ENCODE measurements at places on chromosomes 16 and 17.
A peak's percentile ranks its signal among the peaks of the same experiment; 100 is the strongest.

DNA sequence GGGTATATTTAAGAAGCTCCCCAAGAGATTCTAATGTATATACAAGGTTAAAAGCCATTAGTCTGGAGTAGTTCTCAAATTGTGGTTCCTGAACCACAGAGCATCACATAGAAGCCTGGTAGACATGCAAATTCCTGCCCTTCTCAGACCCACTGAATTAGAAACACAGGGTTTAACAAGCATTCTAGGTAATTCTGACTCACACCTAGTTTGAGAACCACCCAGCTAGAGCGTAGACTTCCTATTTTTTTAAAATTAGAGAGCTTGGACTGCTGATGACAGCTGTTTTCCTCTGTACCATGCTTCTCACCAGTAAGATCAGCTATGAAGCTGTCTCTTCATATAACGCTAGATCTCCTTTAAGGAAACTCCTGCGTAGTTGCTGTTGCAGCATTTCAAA, 50.6 kb downstream of the HS3ST3B1 start:
- DNase-seq, result no peak

- no peak for DNase-seq
These were observed 117.2 kb downstream of the RBFOX1 start for GRCh38 chr16:7449808-7450207.

GRCh38 chr16:11183951-11184350, 72.1 kb downstream of the SOCS1 start:
- no peak for DNase-seq

GRCh38 chr17:50767446-50767845, at the start of gene ANKRD40CL:
Gene ANKRD40CL, minus strand, starts transcription at chr17:50767518. Its CDS starts 605 bp downstream, at chr17:50766913.
- DNase-seq, result no peak

- no peak for DNase-seq
These were observed 393.1 kb upstream of the ASIC2 start for GRCh38 chr17:33686171-33686570.

DNA sequence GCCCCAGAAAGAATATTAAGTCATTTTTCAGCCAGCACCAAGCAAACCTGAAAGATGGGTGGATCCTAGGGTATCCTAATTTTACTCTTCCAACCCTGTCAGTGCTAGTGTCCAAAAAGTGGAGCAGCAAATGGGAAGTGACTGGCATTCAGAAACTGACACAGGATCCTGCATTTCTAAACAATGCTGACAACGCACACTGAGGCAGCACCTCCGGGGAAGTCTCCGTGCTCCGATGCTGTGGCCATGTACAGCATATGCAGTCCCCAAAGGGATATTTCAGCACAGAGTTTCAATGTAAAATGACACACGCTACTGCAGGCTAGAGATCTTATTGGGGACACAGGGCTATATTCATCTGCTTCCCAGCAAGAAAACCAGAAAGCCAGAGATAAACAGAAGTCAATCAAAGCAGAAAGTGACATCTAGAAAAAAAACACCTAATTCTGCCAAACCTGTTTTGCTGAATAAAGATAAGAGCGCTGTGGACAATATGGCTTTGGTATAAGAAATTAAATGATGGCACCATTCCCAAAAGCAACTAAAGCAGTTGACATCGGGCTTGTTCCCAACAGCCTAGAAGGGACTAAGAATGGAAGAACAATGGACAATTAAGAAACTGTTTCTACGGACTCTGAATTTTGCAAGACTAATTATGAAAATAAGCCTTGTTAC, 17.3 kb downstream of the XYLT1 start:
- DNase-seq, result no peak

DNA sequence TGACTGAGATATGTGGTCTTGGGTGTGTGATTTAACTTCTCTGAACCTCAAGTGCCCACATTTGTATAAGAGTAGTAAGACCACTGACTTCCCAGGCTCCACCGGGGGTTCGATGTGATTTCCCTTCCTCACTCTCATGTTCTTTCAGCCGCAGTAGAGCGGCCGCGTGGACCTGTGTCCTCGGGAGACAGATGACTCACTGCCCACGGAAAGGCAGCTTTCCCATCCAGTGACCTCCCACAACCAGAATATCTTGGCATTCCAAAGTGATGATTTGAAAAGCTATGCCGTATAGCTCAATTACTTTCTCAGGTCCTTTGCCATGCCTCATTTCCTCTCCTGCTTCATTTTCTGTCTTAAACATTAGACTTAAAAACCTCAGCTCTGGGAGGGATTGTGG, 73.6 kb downstream of the IL21R start:
- DNase-seq, result no peak

DNA sequence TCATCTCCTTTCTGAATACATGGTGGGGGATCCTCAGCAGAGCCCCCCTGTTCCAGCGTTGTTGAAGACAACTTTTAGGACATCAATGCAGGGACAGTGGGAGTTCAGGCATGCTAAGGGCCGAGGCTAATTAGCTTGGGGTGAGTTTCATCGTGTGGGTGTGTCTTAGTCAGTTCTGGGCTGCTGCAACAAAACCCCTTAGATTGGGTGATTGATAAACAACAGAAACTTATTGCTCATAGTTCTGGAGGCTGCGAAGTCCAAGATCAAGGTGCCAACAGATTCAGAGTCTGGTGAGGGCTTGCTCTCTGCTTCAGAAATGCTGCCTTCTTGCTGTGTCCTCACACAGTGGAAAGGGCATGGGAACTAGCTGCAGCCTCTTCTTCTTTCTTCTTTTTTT, 214.0 kb downstream of the NTN1 start:
- DNase-seq, result no peak

DNA sequence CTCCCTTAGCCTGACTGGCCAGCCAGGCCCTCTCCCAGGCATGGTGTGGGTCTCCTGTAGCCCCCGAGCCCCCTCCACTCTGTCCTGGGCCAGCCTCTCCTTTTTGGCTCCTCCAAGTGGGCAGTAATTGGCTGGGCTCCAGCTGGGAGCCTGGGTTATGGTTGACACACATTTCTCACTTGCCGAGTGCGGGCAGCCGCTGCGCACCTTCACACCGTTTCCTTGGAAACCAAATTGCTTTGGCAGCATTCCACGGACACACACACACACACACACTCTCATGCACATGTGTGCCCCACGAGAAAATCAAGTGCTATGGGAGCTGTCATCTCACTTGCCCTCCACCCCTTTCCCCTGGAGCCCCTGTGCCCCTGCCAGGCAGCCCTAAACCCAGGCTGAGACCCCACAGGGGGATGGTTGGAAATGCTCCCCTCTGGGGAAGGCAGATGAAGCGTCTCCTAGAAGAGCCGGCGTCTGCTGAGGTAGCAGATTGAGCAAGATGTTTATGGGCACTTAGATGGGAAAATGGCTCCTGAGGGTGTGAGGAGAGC, 402.7 kb upstream of the TNRC6C start:
- peak; percentile 83 for DNase-seq

- DNase-seq, result no peak
These were observed 4.9 kb upstream of the PSMD7 start for GRCh38 chr16:74291577-74292208.

- DNase-seq, result no peak
These were observed 3.6 kb downstream of the USP31 start for GRCh38 chr16:23145608-23146007.

DNA sequence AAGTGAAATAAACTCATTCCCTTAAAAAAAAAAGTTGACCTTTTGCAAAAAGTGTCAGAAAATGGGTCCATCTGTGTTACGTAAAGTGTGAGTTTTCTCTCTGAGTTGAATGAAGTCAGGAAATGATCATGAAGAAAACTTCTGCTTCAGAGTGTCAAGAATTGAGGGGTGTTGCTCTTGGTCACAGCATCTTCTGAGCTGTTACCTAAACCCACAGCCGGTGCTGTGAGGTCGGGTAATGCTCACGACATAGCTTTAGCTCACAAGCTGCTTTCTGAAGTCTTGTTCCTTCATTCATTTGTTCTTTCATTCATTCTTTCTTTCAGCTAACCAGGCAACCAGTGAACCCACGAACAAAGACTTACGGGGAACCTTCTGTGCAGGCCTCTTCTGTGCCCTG, 372.1 kb downstream of the CPPED1 start:
- no peak for DNase-seq

DNA sequence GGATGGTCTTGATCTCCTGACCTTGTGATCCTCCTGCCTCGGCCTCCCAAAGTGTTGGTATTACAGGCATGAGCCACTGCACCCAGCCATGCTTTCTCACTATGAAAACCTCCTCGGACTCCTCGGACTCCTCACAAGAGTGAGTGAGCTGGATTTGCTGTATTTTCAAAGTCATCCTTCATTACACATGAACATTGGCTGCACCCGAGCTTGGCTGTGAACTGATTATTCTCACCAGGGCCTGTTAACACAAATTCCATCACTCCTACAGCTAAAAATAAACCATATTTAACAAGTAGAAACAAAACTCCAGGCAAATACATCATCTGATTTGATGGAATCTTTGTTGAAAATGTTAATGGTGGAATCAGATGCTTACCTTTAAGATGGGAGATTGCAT, 50.3 kb downstream of the PITPNC1 start:
- DNase-seq, result no peak

GRCh38 chr16:15993541-15993940, 44.1 kb downstream of the ABCC1 start:
- DNase-seq, result no peak

DNA sequence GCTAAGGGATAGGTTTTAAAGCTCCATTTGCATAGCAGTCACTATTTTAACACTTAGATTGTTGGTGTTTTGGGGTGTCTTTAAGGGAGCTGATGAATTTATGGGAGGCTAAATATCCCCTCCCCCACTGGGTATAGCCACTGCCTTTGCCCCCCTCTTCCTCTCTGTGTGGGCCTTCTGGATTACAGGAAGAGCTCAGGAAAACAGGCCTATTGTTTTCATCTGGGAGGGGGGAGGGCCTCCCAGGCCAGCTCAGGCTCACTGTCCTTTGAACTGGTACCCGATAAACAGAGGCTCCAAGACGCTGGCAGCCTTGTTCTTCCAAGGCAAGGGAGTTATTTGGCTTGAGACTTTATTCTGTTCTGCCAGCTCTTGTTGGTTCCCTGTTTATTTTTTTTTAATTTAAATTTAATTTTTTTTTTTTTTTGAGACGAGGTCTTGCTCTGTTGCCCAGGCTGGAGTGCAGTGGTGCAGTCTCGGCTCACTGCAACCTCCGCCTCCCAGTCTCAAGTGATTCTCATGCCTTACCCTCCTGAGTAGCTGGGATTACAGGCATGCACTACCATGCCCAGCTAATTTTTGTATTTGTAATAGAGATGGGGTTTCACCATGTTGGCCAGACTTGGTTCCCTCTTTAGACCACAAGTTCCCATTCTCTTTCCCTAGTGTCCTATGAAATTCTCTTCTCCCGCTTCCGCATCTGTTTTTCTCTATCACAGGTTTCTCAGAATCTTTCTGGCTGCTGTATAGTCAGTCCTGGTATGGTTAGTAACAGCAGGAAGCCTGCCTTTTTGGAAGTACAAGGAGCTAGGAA, 25.1 kb downstream of the MINK1 start:
- no peak for DNase-seq

GRCh38 chr17:9529033-9529700, 46.5 kb downstream of the STX8 start:
- no peak for DNase-seq

GRCh38 chr17:81345228-81346089, 49.8 kb upstream of the BAHCC1 start:
- peak; percentile 75 for DNase-seq

DNA sequence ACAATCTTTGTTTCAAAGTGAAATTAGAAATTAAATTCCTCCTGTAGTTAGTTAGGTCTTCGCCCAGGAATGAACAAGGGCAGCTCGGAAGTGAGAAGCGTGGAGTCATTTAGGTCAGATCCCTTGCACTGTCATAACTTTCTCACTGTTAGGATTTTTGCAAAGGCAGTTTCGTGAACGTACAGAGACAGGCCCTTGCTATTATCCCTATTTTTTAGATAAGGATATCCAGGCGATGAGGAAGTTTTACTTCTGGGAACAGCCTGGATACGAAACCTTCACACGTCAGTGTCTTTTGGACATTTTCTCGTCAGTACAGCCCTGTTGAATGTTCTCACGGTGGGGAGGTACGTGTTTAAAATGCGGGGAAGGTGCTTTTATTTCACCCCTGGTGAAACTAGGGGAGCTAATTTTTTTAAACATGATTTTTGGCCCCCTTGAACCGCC, 318 bp upstream of the RBL2 start:
- DNase-seq, result no peak

GRCh38 chr16:67907397-67908180, 14.5 kb downstream of the PSKH1 start:
- DNase-seq, result no peak

GRCh38 chr17:17025621-17026020, 16.6 kb upstream of the MPRIP start:
- DNase-seq, result no peak

DNA sequence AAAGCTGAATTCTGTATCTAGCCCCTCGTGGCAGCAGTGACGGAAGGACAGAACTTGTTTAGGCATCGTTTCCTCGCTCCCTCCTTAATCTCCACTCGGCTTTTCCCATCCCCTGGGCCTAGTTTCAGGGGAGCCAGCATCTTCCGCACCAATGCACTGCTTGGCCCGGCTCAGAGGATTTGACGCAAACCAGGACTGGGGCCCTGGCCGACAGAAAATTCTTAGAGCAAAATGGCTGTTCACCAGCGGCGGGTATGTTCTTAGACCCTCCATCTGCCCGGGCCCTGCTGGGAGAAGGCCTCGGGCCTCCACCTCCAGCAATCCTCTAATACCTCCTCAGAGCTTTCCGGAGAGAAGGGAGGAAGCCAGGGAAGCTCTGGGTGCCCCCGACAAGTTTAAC, 54.6 kb downstream of the TBC1D16 start:
- DNase-seq, result no peak

- DNase-seq, result no peak
These were observed 4.0 kb upstream of the CDK5R1 start for GRCh38 chr17:32482568-32483320.

- DNase-seq, result no peak
These were observed 22.1 kb downstream of the PRKCB start for GRCh38 chr16:23857881-23858269.

- no peak for DNase-seq
These were observed 78.7 kb upstream of the GPRC5B start for GRCh38 chr16:19963301-19963700.

DNA sequence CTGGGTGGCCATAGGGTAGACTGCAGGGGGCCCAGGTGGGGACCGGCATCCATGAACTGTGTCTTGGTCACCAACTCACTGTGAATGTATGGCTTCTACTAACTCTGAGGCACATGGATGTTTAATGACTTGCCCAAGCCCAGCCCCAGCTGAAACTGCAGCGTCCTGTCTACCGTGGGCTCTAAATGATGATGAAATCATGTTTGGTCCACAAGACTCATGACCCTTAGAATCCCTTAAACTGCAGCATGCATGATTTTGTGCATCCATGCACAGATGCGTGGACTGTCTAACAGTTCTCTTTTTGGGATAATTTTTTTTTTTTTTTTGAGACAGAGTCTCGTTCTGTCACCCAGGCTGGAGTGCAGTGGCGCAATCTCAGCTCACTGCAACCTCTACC, 32.4 kb upstream of the CREBBP start:
- DNase-seq, result no peak
